ENCODE measurements at places on chromosomes 5 and 9.

DNA sequence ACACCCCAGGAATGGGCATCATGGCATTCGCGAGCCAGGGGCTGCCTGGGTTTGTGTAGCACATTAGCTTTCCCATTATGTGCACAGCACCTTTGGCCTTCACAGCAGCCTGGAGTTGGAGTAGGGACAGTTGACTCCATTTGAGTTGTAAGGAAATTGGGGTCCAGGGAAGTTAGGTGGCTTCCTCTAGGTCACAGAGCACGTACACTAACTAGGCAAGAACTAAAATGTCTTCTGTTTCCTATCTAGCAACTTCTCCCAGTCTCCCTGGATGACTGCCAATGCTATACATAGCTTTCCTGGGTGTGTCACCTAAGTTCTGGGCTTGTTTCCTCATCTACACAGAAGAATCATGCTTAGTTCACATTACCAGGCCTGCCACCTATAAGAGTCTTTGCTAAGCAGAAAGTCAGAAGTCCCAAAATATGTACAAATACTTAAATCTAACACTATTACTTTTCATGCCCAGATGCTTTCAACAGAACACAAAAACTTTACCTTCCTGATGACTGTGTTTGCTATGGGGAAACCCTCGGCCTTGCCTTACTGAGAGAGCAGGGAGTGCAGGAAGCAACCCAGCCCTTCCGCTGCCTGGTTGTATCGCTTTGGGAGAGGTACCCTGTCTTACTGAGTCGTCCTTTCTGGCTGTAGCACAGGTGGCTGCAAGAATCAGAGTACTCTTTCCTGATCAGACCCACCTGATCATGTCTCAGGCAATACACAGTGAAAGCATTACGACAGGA is 12.0 kb downstream of the MACROH2A1 start:
- no peak for DNase-seq

GRCh38 chr5:124453221-124454051 is 293.0 kb downstream of the ZNF608 start:
- DNase-seq = no peak

DNA sequence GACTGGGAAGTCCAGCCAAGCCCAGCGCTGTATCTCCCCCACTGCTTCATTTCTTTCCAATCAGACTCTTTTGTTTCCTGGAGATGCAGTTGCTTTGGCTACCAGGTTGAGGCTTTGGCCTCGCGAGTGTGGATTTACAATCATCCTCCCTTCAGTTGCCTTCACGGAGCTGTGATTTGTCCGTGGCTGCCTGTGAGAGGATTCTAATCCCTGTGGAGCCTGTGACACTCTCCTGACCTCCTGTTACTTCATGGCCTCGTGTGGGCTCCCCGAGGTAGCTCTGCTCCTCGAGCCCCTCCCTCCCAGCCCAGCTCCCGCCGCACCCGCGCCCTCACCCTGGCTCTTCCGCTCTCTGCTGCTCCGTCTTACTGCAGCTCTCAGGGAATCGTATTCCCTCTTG is 107.2 kb upstream of the STC2 start:
- no peak for DNase-seq

- DNase-seq = no peak
Measured at GRCh38 chr5:124678468-124678867, 68.0 kb downstream of the ZNF608 start.

DNA sequence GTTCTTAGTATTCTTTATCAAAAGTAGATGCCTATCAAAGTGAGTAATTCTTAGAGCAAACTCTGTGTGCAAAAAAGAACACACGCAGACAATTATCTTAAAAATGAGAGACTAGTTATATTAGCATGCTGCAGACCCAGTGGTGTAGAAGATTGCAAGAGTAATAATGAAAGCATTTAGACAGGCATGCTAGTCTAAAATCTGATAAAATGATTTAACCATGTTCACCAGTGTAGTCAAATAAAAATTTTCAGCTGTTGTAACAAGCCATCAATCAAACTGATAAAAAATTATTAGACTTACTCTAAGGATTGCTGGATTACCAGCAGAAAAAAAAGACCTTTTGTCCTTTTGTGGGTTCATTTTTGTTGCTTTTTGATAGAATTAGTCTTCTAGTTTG is 241.9 kb upstream of the TLE4 start:
- DNase-seq = no peak

DNA sequence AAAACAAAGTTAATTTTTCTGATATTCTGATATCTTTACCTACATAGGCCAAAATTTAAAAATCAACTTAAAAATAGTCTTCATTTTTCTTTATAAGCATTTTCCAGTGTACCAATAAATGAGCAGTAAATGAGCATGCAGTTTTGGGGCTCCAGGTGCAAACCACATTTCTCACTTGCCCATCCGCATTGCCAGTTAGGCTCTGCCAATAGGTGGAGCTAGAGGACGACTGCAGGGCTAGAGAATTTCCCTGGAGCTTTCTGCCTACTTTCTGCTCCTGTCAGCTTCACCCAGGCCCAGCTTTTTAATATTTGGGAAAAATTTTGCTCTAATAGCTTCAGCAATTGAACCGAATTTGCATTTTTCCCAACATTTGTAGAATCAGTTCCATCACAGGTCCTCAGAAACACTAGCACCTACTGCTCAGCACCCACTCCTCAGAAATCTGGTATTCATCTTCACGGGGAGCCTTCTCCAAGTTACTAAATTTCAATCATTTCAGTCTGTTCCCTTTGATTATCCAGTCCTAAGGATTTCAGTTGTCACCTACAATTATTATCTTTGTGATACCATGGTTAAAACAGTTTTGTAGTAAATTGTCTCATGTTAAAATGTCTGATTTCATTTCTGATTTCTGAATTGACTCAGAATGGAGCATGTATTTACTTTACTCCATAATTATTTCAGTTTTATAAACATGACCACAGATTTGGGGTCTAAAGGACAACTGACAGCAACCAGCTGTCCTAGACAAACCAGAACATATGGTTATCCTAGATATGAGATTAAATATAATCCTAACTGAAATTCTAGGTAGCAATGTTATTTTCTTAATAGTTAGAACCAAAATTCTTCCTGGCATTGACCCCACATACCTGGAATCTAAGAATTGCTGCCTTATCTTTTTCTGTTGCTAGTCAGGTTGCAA is 104.6 kb upstream of the FAM174A start:
- no peak for DNase-seq

DNA sequence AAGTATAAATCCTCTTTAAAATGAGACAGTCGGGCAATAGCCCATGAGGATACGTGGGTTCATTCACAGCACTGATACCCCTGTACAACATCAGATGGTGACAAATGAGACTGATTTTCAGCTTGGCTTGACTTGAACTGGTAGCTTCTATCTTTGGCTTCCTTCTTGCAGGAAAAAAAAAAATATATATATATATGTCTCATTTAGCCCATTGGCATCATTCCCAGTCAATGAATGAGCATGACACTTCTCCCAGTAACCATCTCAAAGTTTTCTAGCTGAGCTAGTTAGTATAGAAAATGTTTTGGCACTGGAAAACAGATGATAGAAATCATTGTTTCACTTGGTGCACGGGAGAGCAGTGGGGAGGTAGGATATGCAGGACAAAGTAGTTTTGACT is 222.5 kb upstream of the TAS2R1 start:
- DNase-seq = no peak

DNA sequence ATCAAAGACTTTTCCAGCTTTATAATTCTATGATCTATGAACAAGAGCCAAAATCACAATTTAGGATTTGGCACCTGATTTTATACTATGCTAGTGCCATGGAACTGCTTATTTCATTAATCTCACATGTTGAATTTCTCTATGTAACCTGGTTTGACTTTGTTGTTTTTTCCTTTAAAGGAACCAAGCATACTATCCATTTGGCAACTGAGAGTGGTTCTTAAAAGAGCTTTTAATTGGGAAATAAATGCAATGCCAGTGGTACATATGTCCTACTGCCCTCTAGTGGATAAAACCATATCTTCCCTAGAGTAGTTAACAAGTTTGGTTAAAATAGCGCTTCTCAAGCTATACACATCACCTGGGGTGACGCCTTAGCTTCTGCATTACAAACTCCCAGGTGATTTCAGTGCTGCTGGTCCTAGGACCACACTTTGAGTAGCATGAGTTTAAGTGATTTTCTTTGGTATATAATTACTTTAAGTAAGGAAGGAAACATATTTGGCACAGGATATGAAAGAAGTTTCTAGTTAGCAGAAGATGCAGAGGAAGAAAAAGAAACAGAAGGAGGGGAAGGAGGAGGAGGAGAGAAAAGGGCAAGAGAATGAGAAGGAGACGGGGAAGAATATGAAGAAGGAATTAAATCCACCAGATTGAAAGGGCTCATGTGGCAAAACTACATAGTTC is 56.8 kb downstream of the FGF10 start:
- DNase-seq = peak; percentile 1

DNA sequence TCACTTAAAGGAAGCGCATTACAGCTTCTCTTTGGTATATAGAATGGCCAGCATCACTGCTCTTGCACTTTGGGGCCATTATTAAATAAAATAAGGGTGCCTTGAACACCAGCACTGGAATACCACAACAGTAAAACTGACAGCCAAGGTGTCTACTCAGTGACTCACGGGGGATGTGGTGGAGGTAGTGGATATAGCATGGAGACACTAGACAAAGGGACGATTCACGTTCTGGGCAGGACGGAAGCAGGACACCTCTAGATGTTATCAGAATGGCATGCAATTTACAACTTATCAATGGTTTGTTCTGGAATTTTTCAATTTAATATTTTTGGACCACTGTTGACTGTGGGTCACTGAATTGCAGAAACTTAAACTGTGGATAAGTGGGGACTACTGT is 32.9 kb upstream of the PDE8B start:
- no peak for DNase-seq

- DNase-seq = no peak
Measured at GRCh38 chr9:129026442-129027223, 1.5 kb downstream of the SH3GLB2 start.

GRCh38 chr5:109191153-109191558 is 218.6 kb downstream of the PJA2 start:
- DNase-seq = no peak

Measured in NCI-H2107 (cell line).